Motor neuron (in vitro differentiated cells): ENCODE measurements at places on chromosomes 5 and 9. TPM values are rescaled to one million over a fixed set of nuclear protein-coding genes. Genes with fewer than 3 reads are reported as not detected.

GRCh38 chr9:103245369-103245768 is 250.2 kb downstream of the CYLC2 start:
- ATAC-seq = peak; percentile 20

DNA sequence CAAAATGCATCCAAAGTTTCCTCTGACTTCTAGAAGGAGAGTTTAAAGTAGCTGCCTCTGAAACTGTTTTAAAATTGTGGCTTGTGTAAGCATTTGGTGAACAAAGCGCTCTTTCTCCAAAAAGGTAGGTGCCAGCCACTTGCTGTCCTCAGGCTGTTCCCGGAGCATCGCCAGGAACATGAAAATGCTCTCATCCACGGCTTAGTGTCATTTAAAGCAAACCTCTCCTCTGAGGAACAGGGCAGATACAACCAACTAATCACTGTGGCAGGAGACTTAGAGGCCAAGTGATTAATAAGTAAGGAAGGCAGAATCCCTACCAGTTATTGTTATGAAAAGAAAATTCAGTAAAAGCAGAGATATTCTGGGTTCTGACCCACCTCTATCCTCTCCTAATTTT is 165.6 kb downstream of the DCP2 start:
- ATAC-seq = no peak

- ATAC-seq = peak; percentile 52
These were observed 238.8 kb downstream of the ARHGAP26 start for GRCh38 chr5:143008809-143009521.

DNA sequence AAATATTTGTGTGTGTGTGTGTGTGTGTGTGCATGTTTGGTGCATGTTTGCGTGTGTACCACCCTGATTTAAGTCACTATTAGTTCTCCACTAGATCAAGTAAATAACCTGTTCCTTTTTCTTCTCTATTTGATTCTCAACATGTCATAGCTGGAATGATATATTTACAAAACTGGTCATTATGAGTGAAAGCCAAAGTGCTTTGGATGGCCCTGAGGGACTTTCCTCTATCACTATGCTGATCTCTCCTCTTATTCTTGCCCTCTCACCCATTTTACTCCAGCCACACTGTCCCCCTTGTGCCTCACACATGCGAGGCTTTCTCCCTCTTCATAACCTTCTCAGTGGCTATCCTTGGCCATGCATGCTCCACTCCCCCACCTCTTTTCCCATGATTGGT is 144.6 kb upstream of the NMUR2 start:
- no peak for ATAC-seq

GRCh38 chr9:107636571-107637381 is 147.2 kb upstream of the KLF4 start:
- ATAC-seq = no peak

- peak; percentile 76 for ATAC-seq
These were observed 165.0 kb downstream of the SMARCA2 start for GRCh38 chr9:2180154-2180553.

GRCh38 chr5:35237580-35238376 is 7.5 kb upstream of the PRLR start:
- no peak for ATAC-seq

DNA sequence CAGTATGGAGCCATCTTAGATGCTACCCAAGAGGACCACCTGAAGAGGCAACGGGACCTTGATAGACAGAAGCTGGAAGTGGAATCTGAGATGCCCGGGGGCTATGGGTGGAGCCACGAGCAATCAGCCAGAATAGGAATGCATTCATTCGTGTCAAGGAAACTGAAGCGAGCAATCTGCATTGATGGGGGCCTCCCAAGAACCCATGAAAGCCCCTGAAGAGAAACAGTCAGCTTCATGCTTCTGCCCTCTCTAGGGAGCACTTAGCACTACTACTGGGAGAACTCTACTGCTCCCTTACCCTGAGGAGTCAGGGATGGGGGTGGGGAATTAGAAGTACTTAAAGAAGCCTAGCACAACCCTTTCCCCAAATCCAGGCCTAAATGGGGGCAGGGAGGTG is 51.9 kb upstream of the TCERG1 start:
- no peak for ATAC-seq

Gene NME5
- total RNA-seq = not detected in 2 replicates

Gene LCN9
- total RNA-seq = 0.44 TPM in 1 of 2 replicates, not detected in the other

Gene SPINK1
- 3.1 TPM in 1 of 2 replicates, not detected in the other for total RNA-seq

Gene WHRN
- 7.0 and 7.6 TPM in 2 replicates for total RNA-seq

Gene GABBR2
- total RNA-seq = 26.0 and 42.3 TPM in 2 replicates

Gene GOLGA1
- total RNA-seq = 8.8 and 10.9 TPM in 2 replicates
